ENCODE measurements at places on chromosomes 2 and 18.

DNA sequence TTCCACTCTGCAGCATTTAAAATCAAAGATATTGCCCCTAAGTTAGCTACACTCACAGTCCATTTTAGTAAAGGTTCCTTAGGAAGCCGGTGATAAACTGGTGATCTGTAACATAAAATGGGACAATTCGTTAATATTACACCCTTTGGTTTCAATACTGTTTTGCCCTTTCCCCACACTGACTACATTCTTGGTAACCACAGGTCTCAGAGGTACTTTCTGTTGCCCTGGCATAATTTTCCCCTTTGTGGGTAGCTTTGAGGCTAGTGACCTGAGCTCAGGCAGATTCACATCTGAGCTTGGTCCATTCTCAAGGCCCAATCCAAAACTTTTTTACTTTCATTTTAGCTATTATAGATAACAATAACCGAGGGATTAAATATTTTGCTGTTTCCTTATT is 32.9 kb upstream of the CSRNP3 start:
- DNase-seq, result no peak

- DNase-seq, result no peak
Measured at GRCh38 chr18:519019-519879, 18.7 kb upstream of the COLEC12 start.

DNA sequence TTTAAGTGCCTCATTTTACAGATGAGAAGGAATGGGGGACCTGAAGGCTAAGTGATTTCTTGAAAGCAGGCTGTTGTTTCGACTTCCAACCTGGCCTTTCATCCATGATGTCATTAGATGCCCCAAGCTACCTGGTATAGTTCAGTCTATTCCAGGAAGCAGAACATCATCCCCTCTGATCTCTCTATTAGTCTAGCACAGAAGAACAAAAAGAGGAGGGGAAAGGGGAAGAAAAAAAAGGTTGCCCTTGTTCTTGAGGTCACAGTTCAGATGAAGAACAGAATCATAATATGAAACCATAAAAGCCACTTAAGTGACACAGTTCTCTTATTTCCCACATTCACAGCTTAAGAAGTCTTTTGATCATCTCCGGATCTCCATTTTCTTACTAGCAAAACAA is 386.2 kb upstream of the HNRNPA3 start:
- DNase-seq, result no peak

- no peak for DNase-seq
Measured at GRCh38 chr2:40043641-40044040, 264.6 kb upstream of the THUMPD2 start.

DNA sequence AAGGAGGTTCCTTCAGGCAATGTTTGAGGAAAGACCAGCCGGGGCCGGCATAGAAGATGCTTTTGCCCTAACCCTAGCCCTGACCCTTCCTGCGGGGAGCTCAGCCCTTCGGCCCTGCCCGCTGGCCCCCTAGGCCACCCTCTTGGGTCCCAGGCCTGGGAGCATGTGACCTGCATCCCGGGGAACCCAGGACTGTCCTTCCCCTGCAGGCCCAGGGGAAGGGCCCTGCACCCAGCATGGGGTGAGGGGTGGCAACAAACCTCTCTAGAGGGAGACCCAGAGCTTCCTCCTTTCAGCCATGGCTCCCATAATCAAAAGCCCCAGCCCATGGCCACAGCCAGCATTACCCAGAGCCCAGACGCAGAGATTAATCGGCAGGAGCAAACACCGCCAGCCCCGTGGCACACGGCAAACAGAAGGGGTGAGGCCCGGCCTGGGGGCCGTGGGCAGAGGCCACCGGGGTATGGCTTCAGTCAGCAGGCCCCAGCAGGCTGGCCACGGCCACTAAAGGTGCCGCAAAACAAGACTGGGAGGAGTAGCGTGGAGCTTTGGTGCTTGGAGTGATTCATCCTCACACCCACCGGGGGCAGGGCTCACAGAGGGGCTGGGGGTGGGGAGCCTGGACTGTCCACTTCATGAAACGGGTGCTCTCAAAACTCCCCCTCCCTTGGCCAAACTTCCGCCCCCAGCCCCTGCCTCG is 61.6 kb upstream of the HPCAL1 start:
- no peak for DNase-seq

DNA sequence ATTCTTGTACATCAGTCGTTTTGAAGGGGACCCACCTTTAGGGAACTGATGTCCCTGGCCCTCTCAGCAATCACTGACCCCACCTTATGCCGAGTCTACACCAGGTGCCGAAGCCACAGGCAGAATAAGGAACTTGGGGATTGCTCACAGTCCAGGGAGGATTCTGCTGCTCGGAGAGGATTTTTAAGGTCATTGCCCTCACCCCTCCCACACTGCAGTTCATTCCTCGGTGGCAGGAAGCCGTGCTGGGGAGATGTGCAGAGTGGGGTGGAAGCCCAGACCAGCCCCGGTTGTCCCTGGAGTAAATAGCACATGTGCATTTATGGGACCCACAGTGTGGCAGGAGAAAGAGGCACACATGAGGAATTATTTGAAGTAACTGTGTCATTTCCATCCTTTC is 50.4 kb downstream of the PLB1 start:
- DNase-seq, result no peak
